ENCODE measurements at places on chromosomes 3 and 15.
A peak's percentile ranks its signal among the peaks of the same experiment; 100 is the strongest.

- peak; percentile 13 for DNase-seq
Measured at GRCh38 chr3:15953841-15954240, 156.1 kb upstream of the ANKRD28 start.

GRCh38 chr3:136120373-136121348 is 75.5 kb downstream of the MSL2 start:
- DNase-seq, result no peak

- DNase-seq, result no peak
Measured at GRCh38 chr15:36484038-36484778, 95.2 kb upstream of the CDIN1 start.

DNA sequence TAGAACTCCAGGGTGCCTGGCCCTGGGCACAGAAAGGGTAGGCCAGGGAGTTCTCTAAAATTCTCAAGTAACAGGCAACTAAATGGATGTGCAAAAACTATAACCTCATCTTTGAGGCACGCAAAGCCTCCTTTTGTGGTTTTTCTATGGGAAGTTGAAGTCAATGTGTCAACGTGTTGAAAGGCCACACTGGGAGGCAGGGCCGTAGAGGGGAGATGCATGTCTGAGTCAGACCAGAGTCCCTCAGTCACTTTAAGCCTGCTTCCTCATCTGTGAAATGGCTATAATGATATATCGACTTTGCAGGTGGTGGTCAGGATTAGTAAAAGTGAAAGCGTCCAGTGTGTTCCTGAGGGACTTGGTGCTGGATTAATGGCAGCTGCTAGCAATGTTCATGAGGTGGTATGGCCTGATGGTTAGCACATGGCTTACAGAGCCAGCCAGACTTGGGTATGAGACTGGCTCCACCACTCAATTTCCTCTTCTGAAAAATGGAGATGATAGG is 17.0 kb downstream of the TGM5 start:
- DNase-seq, result peak; percentile 5

DNA sequence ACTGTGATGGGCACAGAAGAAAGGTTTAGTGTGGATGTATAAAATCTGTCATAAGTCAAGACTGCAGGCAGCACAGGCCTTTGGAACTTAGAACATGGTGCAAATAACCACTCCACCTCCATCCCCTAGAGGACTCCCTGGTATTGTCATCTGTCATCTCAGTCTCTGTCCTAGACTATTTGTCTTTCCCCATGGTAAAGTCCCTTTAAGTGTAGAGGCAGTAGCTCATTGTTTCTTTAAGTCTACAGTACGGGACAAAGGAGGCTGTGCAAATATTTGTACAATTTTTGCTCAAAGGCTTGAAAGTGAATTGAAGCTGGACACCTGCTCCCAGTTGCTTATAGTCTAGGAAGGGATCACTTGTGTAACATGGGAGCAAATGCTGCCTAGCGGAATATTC is 3.2 kb upstream of the PXYLP1 start:
- no peak for DNase-seq

- DNase-seq, result no peak
Measured at GRCh38 chr15:39177561-39177960, 403.3 kb upstream of the THBS1 start.

DNA sequence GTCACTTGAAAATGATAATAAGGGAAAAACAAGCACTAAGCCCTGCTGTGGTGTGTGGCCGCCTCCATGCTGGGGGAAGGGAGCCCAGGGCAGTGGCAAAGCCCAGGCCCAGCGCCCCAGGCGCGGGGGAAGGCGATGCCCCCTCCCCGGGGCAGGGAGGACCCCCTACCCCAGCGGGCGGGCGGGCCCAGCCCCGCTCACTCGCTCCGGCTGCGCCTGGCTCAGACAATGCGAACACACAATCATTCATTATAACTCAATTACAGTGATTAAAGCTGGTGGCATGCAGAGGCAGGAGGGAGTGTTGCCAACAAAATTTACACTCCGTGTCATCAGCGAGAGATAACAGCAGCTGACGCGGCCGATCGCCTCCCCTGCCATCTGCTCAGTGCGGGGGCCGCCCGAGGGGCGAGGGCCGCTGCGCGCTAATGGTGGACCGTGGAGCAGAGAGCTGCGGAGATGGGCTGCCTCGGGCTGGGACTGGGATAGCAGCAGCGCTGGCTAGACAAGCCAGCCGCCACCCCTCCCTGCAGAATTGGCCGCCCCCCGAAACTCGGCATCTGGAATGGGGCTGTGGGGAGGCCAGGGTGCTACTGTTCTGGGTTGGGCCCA is 64.1 kb downstream of the TLE3 start:
- DNase-seq, result no peak

DNA sequence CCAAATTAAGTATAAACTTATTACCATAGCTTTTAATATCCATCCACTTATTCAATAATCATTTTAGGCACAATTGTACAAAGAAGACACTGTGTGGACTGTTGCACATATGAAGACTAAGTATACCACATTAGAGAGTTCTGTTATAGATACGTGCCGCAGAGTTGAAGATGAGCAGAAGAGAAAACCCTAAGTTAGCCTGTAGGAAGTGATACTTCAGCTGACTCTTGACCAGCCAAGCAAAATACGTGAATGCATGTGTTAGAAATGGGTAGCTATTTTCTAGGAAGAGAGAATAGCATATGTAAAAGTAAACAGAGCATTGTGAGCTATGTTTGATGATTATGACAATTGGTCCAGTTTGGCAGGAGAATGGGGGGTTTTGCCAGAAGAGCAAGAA is 272.0 kb upstream of the ATP11B start:
- DNase-seq, result no peak
